ENCODE measurements at places on chromosomes 1 and 21.

DNA sequence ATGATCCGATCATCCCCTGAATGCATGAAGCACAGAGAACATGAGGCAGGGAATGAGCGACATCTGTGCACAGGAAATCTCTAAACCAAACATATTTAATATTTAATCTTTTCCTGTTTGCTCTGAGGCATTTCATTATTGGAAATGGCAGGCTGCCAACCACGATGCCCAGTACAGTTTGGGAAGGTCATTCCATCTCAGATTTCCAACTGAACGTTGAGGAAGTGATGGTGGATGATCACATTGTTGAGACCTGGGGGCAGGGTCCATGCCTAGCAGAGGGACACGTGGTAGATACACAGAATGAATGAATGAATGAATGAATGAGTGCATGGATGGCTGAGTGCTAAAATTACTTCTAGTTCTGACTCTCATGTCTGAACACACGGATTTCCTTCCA is 15.9 kb upstream of the FASLG start:
- DNase-seq: no peak

DNA sequence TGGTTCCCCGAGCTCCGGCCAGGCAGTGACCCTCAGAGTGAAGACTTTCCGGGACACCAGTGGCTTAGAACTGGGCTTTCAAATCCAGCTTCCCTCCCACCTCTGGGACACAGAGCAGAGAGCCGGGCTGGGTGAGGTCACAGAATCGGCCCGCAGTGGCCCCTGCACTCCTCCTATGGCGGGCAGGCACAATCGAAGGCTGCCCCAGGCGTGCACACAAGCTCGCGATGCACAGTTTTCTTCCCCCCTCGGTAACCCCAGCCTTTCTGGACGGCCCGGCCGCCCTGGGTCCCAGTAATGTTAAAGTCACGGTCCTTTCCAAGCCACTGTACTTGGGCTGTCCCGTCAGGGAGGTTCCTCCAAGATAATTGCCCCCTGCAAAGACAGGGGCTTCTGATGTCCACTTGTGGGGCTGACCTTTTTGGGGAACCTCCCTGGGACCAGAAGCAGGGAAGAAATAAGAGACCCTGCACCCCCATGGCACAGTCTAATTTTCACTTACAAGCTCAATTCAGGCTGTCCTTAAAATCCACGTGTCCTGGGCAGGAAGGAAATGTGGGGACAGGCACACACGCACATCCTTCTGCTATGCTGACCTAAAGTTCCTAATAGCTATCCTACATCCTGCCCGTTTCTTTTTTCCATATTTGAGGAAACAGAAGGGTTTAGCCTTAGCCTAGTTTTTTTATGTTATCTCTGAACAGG is 13.7 kb downstream of the TFF3 start:
- no peak for DNase-seq

DNA sequence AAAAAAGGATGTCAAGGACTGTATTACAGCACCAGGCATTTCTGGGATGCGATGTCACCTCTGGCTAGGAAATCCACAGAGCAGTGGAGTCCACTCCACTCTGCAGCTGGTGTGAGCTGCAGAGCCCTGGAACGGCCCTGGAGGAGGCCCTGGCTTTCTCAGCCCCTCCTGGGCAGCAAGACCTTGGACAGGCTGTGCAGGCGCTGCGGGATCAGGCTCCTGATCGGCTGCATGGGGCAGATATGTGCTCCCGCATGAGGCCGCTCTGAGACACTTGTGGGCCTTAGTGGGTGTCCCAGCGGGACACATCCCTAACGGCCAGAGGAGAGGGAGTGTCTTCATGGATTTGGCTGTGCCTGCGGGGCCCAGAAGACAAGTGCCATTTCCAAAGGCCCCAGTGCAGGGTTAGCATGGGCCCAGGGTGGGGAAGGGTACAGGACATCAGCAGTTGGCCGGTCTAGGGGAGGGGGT is 6.2 kb downstream of the DNMT3L start:
- DNase-seq: no peak

- DNase-seq: no peak
Observed at GRCh38 chr1:108871050-108871724, 5.6 kb upstream of the GPSM2 start.

DNA sequence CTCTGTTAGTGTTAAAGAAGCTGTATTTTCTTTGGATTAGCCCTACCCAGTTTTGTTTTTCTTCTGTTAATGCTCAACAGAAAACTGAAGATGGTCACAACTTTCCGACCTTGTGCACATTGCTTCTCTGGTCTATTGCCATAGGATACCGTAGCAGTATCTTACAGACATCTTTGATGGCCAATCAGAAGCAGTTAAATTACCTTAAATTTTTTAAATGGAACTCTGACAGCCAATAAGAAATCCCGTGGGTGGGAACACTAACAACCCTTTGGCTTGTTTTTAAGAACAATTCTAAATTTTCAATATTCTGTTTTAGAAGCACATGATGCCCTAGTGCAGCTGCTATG is 17.2 kb downstream of the NFYC start:
- DNase-seq: peak; percentile 69

DNA sequence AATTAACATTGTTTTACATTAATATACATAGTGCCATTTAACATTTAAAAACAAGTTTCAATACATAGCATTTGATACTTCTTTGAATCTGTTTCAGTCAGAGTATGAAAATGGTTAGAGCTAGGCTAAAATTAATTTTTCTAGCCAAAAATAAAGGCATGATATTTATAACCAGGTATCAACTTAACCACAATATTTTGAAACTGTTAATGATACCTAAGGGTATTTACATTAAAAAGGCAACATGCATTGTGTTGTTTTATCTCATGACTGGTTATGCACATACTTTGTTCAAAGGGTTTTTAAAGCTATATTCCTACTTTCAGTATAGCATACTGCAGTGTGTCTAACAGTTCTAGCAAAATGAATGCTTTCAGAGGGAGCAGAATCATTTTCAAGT is 130.0 kb downstream of the HS2ST1 start:
- DNase-seq: no peak

DNA sequence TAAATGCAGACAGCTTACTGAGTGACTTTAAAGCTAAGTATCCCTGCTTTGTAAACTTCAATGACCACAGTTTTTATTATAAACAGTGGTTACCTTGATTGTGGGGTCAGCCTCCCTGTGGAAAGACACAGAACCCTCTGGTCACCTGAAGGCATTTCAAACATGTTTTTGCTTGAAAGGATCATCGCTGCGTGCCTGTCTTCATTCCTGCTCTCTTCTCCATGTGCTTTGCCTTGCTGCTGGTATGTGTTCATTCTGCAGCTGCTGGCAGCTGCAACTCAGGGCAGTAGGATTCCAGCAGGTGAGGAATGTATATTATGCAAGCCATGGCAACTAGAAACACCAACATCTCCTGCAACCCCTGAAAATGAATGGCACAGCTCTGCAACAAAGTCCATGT is 81.0 kb upstream of the VAV3 start:
- no peak for DNase-seq

- DNase-seq: peak; percentile 78
Observed at GRCh38 chr1:28437924-28438699, 67.7 kb upstream of the RCC1 start.

- DNase-seq: no peak
Observed at GRCh38 chr1:209059376-209059775, 524.1 kb upstream of the CAMK1G start.

DNA sequence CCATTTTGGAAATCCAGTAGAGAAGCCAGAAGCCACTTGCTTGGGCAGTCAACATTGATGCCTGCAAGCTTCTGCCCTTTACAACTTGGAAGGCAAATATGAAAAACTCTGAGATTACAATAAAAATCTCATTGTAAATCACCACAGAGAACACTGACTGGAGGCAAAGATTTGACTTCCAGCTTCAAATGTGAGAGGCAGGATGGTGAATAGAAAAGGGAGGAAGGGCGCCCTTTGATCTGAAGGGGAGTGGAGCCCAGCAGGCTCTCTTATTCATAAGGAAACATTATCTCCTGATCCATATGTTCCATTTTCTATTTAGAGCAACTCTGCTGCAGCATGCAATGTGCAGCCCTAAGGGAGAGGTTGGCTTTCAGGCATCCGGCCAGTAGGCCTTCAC is 348.3 kb downstream of the AJAP1 start:
- DNase-seq: no peak

DNA sequence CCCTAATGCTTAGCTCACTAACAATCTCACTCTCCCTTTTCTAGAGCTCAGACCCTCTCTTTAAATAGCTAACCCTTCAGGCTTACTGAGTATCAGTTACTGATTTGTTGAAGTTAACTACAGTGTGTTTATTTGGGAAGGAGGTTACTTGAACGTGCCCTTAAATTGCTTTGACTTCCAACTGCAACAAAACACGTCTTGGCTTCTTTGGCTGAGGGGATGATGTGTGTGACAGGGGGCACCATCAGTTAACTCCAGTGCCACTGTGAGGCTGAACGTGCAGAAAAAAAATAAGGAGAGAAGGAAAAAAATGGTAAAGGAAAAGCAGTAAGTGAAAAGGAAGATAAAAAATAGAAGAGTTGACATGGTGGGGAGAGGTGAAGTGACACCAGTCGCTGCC is 75.1 kb upstream of the NRIP1 start:
- no peak for DNase-seq

DNA sequence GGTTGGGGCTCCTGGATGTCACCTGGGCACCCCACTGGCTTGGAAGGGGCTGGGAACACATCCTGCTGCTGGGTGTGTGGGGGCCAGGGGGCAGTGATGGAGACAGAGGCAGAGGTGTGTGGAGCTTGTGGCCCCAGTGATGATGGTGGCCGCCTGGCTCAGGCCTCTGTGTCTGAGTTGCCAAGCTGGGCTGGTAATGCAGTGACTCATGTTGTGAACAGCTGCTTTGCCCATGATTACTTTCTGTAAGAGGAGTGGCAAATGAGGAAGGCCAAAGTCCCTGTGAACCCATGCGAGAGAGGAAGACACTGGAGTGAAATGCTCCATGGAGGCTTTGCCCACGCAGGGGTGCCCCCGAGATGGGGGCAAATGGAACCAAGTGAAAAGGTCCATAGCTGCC is 86.8 kb downstream of the KCNJ6 start:
- DNase-seq: no peak

DNA sequence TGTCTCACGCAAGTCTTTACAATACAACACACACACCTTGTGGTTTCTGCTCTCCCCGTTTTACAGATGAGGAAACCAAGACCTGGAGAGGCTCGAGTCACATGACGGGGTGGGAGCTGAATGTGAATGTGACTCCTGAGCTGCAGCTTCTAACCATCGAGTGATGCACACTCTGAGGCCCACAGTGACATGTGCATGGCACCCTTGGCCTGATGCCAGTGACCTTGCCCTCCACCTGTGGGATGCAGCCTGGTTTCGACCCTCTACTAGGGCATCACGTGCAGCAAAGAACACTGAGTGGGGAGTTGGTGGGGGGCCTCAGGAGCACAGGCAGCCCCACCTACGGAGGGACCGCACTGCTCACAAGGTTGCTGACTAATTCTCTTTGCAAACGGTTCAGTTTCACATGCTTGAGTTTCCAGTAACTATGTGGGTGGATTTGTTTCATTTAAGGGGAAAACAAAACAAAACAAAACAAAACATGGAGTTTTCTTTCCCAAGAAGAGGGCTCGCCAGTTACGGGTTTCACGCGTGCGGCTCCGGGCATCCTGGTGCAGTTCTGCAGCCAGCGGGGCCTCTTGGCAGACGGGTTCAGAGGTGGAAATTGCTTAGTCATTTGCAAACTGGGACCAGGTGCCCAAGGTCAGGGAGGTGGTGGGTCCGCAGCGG is 22.9 kb downstream of the SPSB1 start:
- DNase-seq: no peak

DNA sequence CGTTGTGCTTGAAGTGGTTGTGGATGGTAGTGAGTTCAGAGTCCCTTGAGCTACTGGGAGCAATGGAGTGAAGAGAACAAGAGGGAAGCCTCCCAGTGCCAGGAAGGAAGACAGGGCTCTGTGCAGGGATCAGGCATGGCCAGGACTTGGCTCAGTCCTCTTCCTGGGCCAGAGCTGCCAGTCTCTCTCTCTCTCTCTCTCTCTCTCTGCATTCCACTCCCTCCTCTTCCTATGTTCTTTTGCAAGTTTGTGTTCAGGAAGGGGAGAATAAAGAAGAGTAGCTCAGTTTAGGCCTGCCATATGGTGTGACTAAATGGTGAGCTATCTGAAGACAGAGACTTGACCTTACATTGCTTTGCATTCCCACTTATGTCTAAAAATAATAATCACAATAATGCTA is 20.5 kb upstream of the RPTN start:
- no peak for DNase-seq

DNA sequence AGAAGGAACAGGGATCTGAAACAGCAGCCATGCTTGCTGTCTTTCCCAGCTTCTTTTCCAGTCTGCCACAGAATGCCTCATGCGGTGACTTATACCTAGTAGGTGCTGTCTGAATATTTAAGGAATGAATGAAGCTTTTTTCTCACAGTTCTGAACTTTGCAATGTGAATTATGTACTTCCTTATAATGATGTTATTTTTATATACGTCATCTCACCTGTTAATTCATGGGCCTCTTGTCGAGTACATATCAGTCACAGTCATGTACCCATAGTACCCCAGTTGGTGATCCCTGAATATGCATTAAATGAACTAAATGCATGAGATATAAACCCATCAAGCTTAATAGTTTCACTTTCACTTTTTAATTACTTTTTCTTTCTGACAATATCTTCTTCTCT is 132.7 kb downstream of the NTNG1 start:
- no peak for DNase-seq

GRCh38 chr1:42734201-42735035 is 5.6 kb downstream of the CLDN19 start:
- DNase-seq: no peak

DNA sequence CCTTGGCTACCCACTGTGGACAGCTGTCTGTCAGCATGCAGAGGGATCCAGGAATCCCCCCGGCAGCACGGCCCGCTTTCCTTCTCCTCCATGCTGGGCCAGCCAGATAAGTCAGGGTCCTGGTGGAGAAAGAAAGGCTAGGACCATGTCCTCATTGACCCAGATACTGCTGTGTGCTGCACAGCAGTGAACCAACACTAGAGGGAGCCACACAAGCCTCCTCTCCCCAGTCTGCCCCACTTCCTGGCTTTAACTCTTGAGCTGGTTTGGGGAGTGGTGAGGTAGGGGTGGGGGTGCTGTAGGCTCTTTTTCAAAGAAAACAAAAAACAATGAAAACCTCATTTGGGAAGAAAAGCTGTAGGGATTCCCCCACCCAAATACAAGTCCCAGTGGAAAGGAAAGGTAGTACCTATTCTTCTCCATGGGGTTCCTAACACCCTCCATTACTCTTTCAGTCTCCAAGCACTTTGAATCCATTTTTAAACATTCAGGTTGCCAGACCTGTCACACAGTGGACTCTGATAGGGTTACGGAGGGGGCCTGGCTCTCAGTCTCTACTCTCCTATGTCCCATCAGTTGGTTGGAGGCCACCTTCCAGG is 84.9 kb upstream of the CD1D start:
- DNase-seq: no peak

GRCh38 chr21:17631195-17631594 is 18.5 kb upstream of the BTG3 start:
- no peak for DNase-seq

All from fibroblast of skin of left biceps (primary cell).